ENCODE measurements at places on chromosomes 12 and 14.

DNA sequence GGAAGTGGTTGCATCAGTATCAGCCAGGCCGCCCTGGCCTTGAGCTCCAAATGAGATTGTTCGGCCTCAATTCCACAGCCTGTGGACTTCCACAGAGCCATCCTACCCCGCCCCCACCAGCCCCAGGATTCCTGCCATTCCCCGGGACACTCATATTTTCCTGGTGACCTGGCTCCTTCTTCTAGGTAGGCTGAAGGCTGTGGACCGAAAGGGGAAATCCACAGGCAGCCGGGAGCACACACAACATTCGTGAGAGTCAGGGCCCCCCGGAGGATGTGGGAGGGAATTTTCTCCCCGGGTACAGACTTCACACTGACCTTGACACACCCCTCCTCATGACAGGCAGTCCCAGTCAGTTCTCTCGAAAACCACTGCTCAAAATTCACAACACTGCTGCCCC lies 39.9 kb downstream of the RIN3 start:
- no peak overlapping the region for H3K27ac ChIP-seq
- H3K27me3 ChIP-seq: no peaks in the 10 kb centered on the region
- DNase-seq: no peak
- no peaks in the 10 kb centered on the region for H3K4me1 ChIP-seq
- H3K4me3 ChIP-seq: no peak overlapping the region
- H3K36me3 ChIP-seq: no peaks in the 10 kb centered on the region

DNA sequence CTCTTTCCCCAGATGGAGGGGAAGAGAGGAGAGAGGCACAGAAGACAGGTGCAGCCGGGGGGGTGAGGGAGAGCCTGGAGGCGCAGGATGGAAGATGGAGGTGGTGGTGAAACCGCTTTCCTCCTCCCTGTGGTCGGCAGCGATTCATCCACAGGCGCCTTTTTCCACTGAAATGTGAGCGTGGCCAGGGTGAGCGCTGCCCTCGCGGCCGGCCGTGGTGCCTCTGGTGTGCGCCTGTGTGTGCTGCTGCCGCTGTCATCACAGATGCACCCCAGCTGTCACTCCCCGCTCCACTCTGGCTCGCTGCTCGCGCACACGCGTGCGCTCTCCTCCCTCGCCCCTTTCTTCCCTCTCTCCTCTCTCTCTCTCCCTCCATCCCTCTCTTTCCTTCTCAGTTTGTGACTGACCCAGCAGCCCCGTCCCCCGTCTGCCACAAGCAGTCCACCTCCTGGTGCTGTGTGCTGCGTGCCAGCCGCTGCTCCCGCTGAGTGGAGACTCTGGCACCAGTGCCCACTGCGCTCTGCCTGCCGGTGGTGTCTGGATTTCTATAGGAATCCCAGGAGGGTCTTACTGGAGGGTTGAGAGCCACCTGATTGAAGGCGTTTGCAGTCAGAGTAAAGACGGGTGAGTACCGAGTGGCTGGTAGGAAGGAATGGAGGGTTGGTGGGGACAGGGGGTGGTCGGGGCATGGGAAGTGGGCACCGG lies at the start of gene LRTM2:
Gene LRTM2, plus strand, starts transcription at position 375 of the 705 bp plus-strand sequence. CDS start 7,584 bp downstream, outside the sequence.
- peaks cover 2% of the 10 kb centered on the region for H3K4me1 ChIP-seq
- peaks cover 18% of the 10 kb centered on the region for H3K27me3 ChIP-seq
- no peak within 1 kb of the TSS for H3K27ac ChIP-seq

GRCh38 chr12:80681287-80681686 lies 26.1 kb upstream of the MYF6 start:
- no peak overlapping the region for H3K27ac ChIP-seq
- H3K4me1 ChIP-seq: no peaks in the 10 kb centered on the region

DNA sequence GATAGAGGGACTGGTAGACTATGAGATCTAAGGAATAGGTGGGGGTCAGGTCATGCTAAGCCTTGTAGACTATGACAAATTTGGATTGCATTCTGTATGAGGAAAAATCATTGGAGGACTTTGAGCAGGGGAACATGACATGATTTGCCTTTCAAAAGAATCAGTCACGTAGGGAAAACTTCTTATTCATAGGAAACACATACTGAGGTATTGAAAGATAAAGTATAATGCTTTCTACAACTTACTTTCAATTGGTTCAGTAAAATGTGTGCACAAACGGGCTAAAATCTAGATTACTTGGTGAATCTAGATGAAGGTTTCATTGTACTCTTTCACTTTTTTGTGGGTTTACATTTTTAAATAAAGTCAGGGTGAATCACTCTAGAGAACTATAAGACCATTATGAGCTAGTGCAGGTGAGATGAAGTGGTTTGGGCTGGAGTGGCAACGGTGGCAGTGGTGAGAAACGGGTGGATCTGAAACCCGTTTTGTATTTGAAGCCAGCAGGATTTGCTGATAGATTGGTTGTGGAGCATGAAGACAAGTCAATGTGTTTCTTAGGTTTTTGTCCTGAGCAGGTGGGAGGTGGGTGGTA lies 6.7 kb downstream of the BBS10 start:
- H3K36me3 ChIP-seq: no peaks in the 10 kb centered on the region
- no peak for DNase-seq
- no peaks in the 10 kb centered on the region for H3K4me1 ChIP-seq
- H3K4me3 ChIP-seq: no peak overlapping the region
- no peak overlapping the region for H3K27ac ChIP-seq

GRCh38 chr12:26692407-26692806 lies 140.6 kb downstream of the ITPR2 start:
- no peak for DNase-seq
- no peaks in the 10 kb centered on the region for H3K27me3 ChIP-seq
- no peaks in the 10 kb centered on the region for H3K36me3 ChIP-seq
- no peaks in the 10 kb centered on the region for H3K4me1 ChIP-seq
- no peak overlapping the region for H3K4me3 ChIP-seq
- H3K27ac ChIP-seq: no peak overlapping the region

- H3K27me3 ChIP-seq: no peaks in the 10 kb centered on the region
- H3K27ac ChIP-seq: no peak overlapping the region
- DNase-seq: no peak
- H3K4me3 ChIP-seq: no peak overlapping the region
- peaks cover 8% of the 10 kb centered on the region for H3K4me1 ChIP-seq
- H3K36me3 ChIP-seq: no peaks in the 10 kb centered on the region
These were observed 318.1 kb downstream of the SSPN start for GRCh38 chr12:26513363-26514043.

DNA sequence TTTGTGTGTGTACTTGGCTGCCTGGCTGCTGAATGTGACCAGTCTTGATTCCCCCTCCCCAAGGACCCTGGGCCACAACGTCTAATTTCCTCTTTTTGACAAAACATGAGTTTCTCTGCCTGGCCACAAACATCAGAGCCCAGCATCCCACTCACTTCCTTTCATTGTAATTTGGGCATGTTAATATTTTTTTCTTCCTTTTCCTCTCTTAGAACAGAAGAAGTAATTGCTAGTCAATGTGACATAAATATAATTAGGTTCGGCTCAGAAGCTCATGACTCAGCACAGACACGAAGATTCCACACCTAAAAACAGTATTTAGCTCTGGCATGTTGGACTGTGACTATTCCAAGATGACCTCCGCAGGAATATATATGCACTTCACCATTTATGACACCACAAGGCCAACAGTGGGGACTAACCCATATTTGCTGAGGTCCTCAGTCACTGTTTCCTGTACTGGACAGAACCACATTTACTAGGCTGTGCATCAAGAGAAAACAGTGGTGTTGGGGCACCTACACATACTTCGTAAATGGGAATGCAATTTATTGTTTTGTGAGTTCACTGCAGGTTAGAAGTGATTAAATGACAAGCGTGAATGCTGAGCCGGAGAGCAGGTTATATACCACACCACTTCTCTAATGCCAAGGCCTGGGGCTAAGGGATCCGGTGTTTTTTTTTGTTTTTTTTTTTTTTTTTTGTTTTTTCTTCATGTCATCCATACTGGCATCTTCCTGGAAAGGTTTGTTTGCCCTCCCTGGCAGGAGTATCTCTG lies 4.2 kb downstream of the GSG1 start:
- no peak overlapping the region for H3K4me3 ChIP-seq
- peaks cover 6% of the 10 kb centered on the region for H3K4me1 ChIP-seq
- H3K36me3 ChIP-seq: no peaks in the 10 kb centered on the region
- no peak for DNase-seq

GRCh38 chr12:49187184-49187583 lies 1.7 kb downstream of the TUBA1A start:
- H3K4me3 ChIP-seq: no peak overlapping the region
- no peaks in the 10 kb centered on the region for H3K36me3 ChIP-seq
- DNase-seq: no peak
- no peak overlapping the region for H3K27ac ChIP-seq
- no peaks in the 10 kb centered on the region for H3K27me3 ChIP-seq

- no peak for DNase-seq
- H3K4me3 ChIP-seq: no peak overlapping the region
- no peak overlapping the region for H3K27ac ChIP-seq
- no peaks in the 10 kb centered on the region for H3K4me1 ChIP-seq
- no peaks in the 10 kb centered on the region for H3K36me3 ChIP-seq
- no peaks in the 10 kb centered on the region for H3K27me3 ChIP-seq
These were observed 2.8 kb upstream of the MARK3 start for GRCh38 chr14:103382376-103382775.

DNA sequence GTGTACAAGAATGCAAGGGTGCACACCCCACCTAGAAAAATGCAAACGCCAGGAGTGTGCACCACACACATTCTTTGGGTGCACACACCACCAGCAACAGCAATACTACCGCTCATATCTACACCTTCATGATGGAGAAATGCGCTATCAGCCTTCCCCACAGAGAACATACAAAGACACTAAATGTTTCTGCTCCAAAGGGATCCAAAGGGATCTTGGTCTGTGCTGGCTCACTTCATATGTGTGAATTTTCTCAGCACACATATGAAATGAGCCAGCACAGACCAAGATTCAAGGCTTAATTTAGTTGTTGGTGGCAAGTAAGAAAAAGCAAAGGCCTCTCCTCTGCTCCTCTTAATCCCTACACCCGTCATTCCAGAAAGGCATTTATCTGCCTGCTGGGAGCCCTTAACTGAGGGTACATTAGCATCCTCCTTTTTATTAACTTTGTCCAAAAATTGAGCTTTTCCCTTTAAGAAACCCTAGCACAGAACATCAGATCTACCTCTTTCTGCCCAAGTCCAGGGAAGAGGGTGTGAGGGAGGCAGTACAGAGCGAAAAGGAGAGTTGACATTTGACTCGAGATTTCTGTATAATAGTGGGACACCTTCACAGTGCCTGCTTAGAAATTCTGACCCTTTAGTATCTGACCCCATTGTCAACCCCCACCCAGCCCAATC lies 8.3 kb downstream of the BMP4 start:
- no peak overlapping the region for H3K4me3 ChIP-seq
- peaks cover 17% of the 10 kb centered on the region for H3K27me3 ChIP-seq
- H3K4me1 ChIP-seq: peaks cover 4% of the 10 kb centered on the region
- H3K36me3 ChIP-seq: no peaks in the 10 kb centered on the region

DNA sequence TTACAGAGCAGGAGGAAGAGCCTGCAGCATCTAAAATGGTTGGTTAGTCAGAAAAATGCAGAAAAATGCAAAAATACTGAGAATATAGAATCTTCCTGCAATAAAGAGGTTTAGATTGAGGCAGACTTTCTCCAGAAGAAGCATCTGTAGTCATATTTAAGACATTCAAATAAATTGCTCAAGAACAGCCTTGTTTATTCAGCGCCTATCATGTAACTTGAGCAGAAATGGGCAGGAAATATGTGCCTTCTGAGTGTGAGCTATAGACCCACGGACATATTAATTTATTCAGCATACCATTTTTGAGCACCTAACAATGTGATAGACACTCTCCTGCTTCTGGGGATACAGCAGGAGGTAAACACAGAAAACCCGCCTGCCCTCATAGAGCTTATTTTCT lies 102.0 kb upstream of the HIF1A start:
- H3K27me3 ChIP-seq: no peaks in the 10 kb centered on the region
- H3K4me3 ChIP-seq: no peak overlapping the region
- no peaks in the 10 kb centered on the region for H3K36me3 ChIP-seq
- no peak overlapping the region for H3K27ac ChIP-seq
- DNase-seq: no peak
- H3K4me1 ChIP-seq: no peaks in the 10 kb centered on the region

- H3K27me3 ChIP-seq: no peaks in the 10 kb centered on the region
- no peak for DNase-seq
- H3K4me1 ChIP-seq: no peaks in the 10 kb centered on the region
- H3K4me3 ChIP-seq: no peak overlapping the region
These were observed 975.1 kb downstream of the BCL11B start for GRCh38 chr14:98296895-98297294.
